RPMI8226 (cell line): ENCODE measurements at places on chromosomes 2 and 18.

- DNase-seq, result peak; percentile 89
Measured at GRCh38 chr2:106537047-106537446, 49.9 kb downstream of the CD8B2 start.

GRCh38 chr2:201401815-201402214 is 44.7 kb upstream of the FLACC1 start:
- DNase-seq, result no peak

DNA sequence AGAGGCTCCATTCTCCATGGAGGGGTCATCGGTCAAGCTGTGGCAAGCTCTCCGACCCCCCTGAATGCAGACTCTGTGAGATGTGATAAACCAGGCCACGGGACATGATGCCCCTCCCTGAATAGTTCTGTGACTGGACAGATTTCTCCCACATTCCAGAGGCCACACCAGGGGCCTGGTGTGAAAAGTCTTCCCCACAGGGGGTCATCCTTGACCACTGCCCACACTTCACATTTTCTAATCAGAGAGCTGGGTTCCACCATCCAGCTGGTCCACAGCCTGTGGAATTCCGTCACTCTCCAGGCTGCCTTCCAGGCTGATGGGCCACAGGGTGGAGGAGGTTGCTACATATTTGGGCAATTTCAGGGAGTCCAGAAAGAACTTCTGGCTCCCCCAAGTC is 51.3 kb upstream of the CYRIA start:
- DNase-seq, result no peak

DNA sequence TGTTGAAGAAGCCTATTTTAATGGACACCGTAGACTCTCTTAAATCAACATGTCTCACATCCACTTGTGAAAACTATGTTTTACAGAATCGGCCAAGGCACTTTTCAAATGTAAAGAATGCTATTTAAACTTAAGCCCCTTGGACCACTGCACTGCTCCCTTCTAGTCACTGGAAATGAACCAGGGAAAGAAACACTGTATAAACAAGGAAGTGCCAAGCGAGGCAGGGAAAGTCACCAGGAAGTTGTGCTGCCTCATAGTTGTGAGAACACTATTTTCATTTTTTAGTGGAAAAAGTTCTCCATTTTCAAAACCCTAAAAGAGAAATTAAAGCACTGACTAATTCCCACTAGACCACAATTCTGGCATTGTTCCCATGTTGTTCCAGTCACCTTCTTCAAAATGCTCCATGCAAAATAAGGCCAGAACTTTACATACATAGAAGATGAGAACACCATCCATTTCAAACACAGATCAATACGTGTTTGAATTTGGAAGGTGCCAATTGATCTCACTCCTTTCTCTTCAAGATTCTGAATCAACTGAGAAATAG is 13.5 kb downstream of the CCDC141 start:
- no peak for DNase-seq

DNA sequence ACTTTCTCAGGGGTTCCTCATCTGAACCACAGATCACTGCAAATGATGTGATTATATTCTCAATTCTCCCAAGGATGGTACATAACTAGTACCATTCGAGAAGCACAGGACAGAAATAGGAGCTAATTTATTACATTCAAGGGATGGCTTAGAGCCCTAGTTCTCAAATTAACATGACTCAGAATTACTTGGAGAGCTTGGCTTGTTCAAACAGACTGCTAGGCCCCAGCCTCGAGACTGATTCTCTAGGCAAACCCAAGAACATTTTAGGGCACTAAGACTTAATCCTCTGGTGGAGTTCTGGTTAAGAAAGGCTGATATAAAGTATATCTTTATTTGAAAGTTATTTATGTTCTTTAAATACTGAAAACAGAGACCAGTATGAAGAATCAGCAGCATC is 35.8 kb downstream of the HIBCH start:
- no peak for DNase-seq

GRCh38 chr18:12692206-12692605 is 10.3 kb downstream of the CEP76 start:
- no peak for DNase-seq

DNA sequence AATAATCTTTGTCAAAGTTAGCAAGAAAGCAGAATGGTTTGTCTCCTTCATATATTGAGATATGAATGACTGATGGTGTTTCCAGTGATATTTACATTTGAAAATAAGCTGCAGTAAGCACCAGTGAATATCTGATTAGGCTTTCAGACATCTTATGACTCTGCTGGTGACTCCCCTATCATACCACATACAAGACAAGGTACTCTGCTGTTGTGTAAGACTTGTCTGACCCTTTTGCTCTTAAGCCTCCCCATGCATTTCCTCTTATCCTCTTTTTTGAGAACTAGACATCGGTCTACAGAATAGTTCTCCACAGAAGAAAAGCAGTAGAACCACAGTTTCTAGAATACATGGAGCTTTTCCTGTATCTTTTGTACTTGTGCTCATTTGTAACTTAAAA is 9.3 kb downstream of the POLI start:
- no peak for DNase-seq

DNA sequence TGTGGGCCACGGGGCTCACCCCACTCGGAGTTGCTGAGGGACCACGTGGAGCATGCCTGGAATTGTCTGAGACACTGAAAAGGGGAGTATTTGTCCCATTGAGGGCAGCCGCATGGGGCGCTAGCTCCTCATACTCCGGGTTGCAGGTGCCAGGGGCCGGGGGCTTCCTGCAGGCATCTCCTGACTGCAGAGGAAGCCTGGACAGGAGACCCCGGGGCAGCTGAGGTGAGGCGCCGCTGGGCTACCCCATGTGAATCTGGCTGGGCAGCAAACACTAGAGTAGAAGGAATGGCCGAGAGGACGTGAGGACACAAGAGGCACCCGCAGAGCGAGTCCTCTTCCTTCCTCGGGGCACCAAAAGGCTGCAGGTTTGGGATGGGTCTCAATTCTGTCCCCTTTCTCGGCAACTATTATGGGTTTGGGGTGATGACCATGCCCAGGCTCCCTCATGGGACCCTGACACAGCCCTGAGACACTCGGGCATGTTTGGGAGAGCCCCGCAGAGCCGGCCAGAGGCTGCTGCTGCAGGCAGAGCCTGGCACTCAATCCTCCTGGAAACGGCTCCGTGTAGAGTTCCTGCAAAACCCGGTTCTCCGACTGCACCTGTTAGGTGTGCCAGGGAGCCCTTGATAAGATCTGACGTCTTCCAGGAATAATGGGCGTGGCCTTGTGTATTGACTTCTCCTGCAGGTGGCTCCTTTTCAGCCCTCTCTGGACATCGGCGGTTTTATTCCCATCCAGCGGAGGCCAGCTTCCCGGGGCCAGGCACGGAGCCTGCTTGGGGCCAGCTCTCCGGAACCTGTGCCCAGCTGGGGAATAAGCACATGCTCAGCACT is 77.0 kb downstream of the CTIF start:
- DNase-seq, result no peak
